Activated naive CD4-positive, alpha-beta T cell treated with anti-CD3 and anti-CD28 coated beads for 36 hours (primary cell): ENCODE measurements at places on chromosomes 5 and 9. TPM values are rescaled to one million over a fixed set of nuclear protein-coding genes. Genes with fewer than 3 reads are reported as not detected.
A peak's percentile ranks its signal among the peaks of the same experiment; 100 is the strongest.

GAS1 gene
- 0.24 TPM for total RNA-seq

PSD2 gene
- total RNA-seq = not detected

DNA sequence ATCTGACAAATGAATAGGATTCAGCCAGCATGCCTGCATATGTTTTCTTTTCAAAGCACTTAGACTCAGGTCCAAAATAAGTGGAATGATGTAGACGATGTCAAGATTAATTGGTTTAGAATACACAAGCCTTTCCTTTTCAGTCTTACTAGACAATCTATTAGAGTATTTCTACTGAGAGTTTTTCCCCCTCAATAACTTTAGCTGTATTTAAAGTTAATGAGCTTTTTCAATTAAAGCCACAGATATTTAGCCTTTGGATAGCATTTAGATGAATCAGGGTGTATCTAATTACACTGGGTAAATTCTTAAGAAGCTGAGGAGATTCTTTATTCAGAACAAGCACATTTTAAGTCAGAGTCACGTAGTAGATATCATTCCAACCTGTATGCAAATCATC is 198.7 kb upstream of the MPDZ start:
- DNase-seq = no peak

DNA sequence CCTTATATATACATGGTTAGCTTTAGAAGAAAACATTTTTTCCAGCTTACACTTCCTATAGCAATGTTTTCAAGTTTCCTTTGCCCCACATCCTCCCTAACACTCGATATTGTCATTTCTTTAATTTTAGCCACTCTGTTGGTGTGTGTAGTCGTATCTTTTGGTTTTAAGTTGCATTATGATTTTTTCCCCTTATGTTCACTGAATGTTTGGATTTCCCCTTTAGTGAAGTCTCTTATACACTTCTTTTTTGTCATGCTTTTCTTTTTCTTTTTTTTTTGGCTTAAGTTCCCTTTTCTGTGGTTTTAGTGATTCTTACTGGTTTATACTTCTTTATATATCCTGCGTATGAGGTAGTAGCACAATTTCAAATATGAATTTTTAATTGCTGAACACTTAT is 58.8 kb downstream of the KDM4C start:
- DNase-seq = no peak

DNA sequence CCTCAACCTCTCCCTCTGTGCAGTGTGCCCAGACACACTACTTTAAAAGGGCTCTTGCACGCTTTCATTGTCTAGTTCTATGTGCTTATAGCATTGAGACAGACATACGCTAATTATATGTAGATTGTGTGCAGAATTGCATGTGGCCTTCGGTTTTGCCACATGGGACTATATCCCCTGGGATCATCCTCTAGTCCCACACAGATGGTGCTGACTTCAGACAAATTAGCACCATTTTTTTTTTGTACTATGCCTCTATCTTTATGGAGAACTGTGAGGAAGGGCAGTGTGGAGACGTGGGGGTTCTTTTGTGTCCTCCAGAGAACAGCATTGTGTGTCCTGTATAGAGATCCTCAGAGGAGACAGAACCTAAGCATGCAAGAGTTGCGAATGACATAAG is 29.3 kb downstream of the PAPPA start:
- no peak for DNase-seq

- DNase-seq = peak; percentile 92
These were observed 2.5 kb upstream of the SEC16A start for GRCh38 chr9:136485049-136486045.

DNA sequence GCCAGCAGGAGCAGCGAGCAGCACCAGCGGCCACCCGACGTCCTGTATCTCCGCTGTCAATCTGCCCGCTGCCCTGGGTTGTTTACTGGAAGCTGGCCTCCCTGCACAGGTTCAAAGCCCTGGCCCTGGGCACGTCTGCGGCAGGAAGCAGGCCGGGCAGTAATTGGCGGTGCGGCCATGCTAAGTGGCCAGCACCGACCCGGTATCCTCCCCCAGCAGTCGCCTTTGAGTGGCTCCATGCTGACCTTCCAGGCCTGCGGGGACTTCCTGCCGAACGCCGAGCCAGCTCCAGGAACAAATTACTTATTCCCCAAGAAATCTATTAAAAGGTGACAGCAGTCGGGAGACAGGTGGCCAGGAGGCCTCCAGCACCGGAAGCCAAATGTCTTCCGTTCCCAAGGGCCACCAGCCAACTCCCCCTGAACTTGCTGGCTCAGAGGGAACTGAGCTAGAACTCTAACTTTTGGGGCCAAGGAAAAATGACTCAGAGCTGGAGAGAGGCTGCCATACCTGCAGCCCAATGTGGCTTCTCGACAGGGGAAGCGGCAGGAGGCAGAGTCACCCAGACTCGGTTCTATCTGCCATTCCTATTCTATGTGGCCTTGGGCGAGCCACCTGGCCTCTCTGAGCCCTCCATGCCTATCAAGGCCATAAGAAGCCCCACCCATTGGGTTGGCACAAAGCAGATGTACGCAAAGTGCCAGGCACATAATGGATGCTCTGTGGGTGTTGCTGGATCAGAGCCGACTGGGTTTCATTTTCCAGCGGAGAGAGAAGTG is 13.7 kb upstream of the PSMB7 start:
- DNase-seq = no peak

CA9 gene
- total RNA-seq = 0.52 TPM

DNA sequence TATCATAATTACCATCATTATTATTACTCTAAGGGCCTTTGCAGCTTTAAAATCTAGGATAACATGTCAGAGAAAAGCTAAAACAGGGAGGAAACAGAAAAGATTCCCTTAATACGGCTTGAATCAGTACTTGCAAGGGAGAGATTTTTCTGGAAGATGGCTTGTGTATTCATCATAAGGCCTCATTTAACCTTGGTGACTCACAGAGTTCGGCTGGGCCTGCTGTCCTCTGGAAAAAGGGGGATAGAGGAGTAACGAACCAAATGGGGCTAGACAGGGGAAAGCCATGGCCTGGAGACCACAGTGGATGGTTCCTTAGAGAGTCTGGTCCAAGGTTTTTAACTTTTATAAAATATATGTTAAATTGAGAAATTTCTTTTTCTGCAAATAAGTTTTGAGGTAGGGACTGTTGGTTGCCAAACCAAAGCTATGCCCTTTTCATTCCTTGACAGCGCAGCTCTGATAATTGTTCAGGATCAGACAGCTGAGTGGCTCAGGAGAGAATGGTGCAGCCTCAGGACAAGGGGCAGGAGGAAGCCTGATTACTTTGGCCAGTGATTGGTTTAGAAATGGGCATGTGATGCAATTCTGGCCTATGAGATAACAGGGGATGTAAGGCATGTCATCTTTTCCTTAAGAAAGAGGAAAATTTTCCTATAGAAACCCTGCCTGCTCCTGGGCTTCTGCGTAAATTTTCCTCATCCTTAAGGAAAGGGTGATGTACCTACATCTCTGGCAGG is 25.6 kb upstream of the GSN start:
- DNase-seq = no peak

MPDZ gene
- not detected for total RNA-seq

MARCHF11 gene
- total RNA-seq = not detected

SNX18 gene
- total RNA-seq = 4.4 TPM

DNA sequence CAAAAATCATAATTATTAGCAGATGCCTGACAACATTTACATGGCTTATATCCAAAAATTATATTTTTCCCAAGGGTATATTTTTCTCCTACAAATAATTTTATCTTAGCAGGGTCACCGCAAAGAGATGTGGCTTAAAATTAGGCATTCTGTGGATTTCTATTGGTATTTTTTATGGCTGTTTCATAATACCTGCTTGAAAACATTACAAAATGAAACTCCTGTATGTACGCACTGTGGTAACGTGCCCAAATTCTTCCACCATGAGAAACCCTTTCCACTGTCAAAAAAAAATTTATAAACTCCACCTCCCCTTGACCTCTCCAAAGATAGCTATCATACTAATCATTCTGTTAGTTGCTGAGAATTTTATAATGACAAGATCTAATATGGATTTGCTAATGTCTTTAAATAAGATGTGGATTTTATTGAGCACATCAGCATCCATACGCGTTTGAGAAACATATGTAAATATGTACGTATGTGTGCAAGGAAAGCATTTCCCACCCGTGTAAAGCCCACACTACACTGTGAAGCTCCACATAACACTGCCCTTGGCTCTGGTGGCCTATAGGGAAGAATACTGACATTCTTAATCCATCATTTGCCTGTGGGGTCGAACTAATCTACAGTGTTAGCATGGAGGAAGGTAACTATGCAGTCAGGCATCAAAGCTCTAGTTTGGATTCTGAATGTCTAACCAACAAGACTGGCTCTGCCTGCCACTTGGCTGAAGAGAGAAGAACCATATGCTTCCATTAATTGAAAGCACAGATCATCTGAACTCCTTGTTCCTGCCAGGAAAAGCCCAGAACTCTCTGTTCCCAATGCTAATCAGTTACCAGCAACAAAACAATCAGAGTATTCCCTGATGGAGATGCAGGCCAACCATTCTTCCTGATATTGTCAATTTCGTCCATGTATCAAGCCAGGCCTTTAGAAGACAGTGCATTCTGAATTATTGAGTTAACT is 244.7 kb downstream of the SPOCK1 start:
- DNase-seq = no peak

CAMSAP1 gene
- total RNA-seq = 32.6 TPM
